ENCODE measurements at places on chromosomes 12 and 14.

- no peak for DNase-seq
Observed at GRCh38 chr12:120631097-120631496, 9.3 kb upstream of the CABP1 start.

DNA sequence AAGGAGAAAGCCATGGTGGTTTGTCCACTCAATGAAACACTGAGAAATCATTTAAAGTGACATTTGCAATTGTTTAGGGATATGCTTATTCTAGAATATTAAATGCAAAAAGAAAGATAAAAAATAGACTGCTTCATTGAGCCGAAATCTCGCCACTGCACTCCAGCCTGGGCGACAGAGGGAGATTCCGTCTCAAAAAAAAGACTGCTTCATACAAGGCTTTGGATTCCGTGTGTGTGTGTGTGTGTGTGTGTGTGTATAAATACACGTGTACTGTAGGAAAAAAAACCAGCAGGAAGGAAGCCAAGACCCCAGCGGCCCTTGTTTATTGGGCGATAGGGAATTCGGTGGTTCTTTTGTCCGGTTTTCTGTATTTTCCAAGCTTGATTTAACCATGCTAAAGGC, 3.2 kb upstream of the ZNF839 start:
- no peak for DNase-seq

GRCh38 chr14:26427097-26427496, 170.7 kb downstream of the NOVA1 start:
- DNase-seq: no peak

- no peak for DNase-seq
Observed at GRCh38 chr12:129886541-129886940, 17.3 kb downstream of the TMEM132D start.

- DNase-seq: no peak
Observed at GRCh38 chr12:132624186-132624855, 5.7 kb downstream of the P2RX2 start.

DNA sequence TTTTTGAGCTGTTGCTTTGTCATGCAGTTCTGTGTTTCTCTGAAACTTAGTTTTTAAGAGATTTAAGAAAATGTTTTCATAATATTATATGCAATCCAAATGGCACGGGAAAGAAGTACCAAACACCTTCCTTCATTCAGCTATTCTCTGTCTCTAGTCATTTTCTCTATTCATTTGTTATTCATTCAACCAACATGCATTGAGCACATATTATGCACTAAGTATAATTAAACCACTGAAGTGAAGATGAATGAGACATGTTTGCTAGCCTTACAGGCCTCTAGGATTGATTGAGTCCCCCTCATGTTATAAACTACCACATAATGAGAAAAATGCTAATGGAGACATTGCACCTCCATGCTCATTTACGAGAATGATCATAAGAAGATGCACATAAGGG, 45.7 kb upstream of the CCDC91 start:
- no peak for DNase-seq

- no peak for DNase-seq
Observed at GRCh38 chr14:104390221-104390931, 189.2 kb upstream of the C14orf180 start.

DNA sequence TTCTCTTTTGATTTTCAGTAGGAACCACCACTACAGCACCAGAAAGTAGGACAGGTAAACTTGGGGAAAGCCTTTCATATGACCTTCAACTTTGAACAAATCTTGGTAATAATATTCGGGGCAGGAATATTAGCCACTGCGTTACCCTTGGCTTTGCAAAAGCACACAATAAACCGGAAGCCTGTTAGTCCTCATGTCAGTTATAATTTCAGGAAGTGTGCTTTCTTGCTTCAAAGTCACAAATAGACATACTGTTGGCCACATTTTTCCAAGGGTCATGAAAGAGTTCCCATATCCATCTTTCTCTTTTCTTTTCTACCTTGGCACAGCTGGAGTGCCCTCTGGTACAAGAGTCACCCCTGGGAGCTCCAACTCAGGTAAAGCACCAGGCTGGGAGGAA, 167.2 kb upstream of the CNTN1 start:
- DNase-seq: no peak

DNA sequence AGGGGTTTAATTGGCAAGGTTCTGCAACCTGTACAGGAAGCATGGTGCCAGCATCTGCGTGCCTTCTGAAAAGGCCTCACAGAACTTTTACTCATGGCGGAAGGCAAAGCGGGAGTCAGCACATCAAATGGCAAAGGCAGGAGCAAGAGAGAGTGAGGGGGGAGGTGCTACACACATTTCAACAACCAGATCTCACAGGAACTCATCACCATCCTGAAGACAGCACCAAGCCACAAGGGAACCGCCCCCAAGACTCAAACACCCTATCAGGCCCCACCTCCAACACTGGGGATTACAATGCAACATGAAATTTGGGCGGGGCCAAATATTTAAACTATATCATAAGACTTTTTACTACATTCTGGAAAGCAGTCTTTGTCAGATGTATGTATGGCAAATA, 38.0 kb upstream of the FKBP4 start:
- no peak for DNase-seq

- no peak for DNase-seq
Observed at GRCh38 chr12:27013611-27014084, 536 bp downstream of the TM7SF3 start.

DNA sequence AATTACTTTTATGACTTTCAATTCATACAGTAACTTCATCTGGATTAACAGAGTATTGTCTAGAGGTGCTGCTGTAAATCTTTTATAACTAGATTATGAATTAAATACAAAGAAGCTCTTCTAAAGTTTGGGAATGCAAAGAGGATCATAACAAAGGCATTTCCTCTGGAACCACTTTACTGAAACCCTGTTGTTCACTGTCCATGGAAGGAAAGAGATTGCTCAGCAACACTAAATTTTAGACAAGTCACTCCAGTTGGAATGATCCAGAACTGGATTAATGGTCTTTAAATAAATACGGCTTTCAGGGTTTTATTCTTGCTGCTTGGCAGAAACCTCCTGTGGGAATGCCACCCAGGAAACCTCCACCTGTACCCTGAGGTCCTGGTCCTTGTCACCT, 250.6 kb downstream of the KSR2 start:
- DNase-seq: no peak

DNA sequence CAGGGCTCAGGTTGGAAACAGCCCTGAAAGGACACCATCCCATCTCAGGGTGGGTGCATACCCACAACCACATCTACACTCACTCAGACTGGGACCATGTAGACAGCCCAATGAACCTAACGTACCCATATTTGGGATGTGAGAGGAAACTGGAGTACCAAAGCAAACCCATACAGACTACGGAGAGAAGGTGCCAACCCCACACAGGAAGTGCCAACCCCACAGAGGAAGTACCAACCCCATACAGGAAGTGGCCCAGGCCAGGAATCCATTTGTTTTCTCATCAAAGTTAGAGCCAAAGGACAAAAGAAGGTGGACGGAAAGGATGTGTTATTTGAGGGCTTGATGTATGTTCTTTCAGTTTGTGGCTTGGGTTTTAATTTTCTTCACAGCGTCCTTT, 19.5 kb upstream of the SPIC start:
- no peak for DNase-seq

DNA sequence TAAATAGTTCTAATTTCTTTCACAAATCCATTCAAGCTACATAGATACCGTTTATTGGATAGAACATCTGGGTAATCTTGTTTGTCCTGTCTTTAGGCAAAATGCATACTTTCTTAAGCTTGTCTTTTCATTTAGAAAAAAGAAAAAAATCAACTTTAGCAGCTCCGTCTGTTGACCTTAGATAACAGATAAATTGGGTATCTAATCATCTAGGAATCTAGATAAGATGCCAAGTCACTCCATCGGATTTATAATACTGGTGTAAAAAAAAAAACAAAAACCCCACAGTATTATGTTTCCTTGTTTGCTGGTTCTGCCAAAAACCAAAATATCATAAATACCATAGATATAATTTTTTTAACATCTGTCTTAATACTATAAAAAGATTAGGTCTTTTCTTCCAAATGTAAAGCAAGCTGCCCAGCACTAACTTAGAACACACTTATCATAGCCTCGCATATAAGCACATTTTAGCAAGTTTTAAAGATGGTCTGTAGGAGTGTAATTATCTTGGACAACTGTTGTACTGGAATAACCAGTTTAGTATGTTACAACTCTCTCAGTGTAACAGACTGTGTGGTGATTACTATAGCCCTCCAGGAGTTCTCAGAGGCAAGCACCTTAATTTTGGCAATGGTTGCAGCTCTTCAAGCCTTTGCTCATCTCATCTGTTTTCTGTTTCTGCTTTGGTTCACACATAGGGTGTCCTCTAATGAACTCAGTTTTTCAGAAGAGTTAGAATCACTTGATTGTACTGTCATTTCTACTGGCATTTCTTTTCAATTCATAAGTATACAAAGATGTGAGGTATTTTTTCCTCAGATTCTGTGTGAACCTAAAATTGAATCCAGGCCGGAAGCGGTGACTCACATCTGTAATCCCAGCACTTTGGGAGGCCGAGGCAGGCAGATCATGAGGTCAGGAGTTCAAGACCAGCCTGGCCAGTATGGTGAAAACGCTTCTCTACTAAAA, 83.1 kb downstream of the ANO6 start:
- no peak for DNase-seq

- DNase-seq: no peak
Observed at GRCh38 chr12:131895640-131896079, 1.2 kb downstream of the ULK1 start.

GRCh38 chr14:89243286-89243685, 173.7 kb downstream of the FOXN3 start:
- no peak for DNase-seq

DNA sequence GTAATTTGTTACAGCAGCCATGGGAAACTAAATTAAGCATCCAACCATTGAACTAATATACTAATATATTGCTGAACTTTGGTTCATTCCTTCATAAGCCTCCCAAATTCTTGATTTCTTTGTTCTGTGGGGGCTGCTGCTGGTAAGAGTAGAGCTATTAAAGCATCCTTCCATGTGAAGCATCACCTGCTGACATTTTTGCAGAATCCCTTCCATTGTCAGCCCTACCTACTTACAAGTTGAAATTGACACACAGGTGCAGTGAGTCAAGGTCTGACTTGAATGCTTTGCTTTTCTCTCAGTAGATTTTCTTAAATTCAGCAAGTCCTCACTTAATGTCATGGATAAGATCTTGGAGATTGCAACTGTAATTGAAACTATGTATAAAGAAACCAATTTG, 474.4 kb downstream of the APAF1 start:
- no peak for DNase-seq

DNA sequence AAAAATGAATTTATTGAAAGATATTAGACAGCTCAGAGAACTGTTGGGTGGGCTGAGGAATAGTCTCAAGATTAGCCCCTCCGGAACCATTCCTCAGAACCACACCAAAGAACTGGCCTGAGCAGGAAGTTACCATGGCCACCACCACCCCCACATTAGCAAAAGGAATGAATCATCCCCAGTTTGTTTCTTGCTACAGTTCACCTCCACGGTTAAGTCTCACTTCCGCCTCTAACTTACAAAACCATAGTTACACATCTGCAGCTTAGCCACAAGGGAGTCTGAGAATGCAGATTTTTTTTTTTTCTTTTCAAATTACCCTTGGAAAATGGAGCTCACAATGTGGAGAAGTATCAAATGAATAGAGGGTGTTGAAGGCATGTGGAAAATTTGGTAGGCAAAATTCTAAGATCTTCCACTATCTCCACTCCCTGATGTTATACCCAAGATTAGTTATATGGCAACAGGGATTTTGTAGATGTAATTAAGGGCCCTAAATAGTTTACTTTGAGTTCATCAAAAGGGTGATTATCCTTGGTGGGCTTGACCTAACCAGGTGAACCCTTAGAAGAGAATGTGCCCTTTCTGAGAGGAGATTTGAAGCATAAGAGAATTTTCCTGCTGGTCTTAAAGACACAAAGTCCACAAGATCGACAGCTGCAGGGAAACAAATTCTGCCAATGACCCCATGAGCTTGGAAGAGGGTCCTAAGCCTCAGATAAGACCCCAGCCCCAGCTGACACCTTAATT, 129.8 kb upstream of the KRR1 start:
- DNase-seq: peak; percentile 7

DNA sequence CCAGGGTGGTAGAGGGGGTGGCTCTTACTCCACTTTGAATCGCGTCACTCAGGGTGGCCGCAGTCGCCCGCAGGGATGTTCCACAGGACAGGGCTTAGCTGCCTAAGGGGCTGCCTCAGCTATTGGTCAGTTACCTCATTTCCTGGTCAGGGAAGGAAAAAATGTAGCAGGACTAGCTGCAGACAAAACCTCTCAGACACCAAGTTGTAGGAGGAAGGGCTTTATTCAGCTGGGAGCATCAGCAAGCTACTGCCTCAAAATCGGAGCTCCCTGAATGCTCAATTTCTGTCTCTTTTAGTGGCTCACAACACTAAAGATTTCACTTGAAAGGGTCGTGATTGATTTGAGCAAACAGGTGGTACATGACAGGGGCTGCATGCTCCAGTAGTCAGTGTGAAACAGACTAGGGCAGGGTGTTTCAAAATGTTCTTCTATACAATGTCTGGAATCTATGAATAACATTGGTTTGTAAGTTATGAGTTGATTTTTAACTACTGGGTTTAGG, 6.4 kb upstream of the CLEC6A start:
- no peak for DNase-seq

GRCh38 chr14:105851716-105852377, 325.5 kb downstream of the TMEM121 start:
- DNase-seq: no peak

- no peak for DNase-seq
Observed at GRCh38 chr14:28776482-28777266, 10.1 kb downstream of the FOXG1 start.

DNA sequence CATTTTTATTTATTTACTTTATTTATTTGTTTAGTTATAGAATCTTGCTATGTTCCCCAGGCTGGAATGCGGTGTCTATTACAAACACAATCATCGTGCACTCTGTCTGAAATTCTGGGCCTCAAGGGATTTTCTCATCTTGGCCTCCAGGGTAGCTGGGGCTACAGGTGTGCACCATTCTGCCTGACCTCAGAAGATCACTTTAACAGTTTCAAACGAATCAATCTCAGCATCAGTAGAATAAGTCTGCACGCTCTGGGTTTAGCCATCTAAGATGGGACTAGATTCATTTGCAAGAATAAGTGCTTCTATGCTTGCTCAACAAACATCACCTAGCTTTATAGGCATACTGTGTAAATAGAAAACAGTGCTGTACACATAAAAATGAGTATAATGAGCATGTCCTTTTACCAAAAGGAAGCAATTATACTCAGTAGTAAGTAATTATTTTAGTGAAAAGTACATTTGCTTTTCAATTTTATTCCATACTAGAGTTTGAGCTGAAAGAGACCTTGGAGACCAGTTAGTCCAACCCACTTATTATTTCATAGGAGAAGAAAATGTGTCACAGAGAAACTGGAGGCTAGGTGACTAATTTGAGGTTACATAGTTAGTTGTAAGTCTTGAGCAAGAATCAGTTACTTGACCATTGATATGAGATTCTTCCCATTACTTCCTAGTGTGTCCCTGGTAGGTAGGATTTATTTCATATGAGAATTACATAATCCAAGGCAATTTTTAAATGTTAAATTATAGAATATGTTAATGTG, 456.5 kb upstream of the LMO3 start:
- DNase-seq: no peak

- no peak for DNase-seq
Observed at GRCh38 chr12:11673666-11674461, 24.4 kb downstream of the ETV6 start.

Data from stimulated activated CD4-positive, alpha-beta T cell treated with anti-CD3 and anti-CD28 coated beads, TNF-alpha, amount 100 ng/mL, for 24 hours (primary cell).